ENCODE measurements at places on chromosomes 7 and 10.
A peak's percentile ranks its signal among the peaks of the same experiment; 100 is the strongest.

GRCh38 chr10:71989661-71990454 is 25.7 kb downstream of the CHST3 start:
- DNase-seq: no peak

DNA sequence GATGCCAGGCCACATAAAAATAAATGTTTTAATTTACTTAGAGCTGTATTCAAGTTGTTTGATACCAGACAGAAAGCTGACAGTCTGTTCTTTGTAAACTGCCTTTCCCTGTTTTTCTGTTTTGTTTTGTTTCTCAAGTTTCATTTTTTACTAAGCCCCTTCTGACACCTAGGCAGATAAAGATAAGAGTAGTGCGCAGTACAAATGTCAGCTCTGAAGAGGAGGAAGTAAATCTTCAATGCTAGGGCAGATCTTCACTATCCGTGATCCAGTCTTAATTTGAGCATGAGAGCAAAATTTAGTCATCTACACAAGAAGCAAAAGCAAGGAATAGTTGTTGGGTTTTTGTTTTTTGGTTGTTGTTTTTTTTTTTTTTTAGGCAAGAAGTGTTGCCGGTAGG is 27.3 kb downstream of the MTURN start:
- no peak for DNase-seq

- DNase-seq: peak; percentile 21
Measured at GRCh38 chr10:28939281-28940157, 262.2 kb downstream of the BAMBI start.

DNA sequence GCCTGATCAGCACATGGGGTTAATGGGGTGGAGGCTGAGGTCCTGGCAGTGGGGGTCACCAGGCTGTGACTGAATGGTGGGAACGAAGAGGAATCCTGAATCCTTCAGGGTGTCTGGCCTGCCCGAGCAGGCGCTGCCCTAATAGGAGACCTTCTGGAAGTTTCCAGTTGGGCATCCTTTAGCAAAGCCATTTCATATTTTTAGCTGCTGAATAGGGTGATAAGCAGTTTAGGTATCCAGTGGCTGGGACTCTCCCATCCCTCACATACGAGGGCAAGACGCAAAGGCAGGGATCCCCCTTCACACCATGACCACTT is 159.3 kb downstream of the SH3PXD2A start:
- no peak for DNase-seq

DNA sequence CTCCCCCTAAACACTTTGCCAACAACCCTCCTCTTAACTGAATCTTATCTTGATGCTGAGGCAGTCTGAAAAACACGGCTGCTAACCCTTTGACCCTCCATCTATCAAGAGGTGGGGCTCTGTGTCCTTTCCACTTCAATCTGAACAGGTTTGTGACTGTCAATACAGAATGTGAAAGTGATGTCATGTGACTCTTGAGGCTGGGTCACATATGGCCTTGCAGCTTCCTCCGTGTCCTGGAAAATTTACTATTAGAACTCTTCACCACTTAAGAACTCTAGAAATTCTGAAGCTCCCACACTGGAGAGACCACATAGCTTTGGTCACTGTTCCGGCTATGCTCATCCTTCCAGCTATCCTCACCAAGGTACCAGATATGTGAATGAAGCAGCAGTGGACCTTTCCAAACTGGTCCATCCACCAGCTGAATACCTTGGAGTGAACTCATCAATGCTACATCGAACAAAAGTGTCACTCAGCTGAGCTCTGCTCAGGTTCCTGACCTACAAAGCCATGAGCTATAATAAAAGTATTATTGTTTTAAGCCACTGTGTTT is 30.7 kb upstream of the ASAH2 start:
- DNase-seq: no peak

DNA sequence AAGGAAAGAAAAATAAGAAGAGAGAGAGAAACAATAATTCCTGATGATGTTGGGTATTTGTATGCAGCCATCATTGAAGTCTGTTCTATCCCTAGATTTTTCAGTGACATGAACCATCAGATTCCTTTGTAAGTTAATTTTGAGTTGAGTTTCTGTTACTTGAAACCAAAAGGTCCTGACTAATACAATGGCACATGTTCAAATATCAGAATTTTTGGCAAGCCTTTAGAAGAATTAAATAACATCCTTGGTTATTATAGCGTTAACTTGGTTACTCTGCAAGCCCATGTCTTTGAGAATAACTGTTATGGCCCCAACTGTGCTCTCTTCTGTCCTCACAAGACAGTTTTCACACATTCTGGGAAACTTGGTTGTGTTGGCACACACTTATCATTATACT is 66.5 kb downstream of the SYPL1 start:
- DNase-seq: no peak

DNA sequence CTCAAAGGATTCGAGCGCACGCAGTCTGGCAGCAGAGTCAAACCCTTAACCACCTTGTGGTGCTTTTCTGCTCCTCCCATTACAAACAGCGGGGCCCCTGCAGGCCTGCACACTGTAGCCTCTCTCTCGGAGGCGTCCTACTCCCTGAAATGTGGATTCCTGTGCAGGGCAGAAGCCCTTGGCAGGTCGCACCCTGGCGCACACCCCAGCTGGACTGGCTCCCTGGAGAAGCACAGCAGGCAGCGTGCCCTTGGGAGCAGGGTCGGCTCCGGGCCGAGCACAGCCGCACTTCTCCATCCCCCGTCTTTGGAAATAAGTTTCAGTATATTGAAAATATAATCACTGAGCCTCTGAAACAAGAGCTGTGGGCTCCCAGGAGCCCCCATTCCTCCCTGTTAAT is 144.1 kb downstream of the C10orf105 start:
- DNase-seq: no peak

DNA sequence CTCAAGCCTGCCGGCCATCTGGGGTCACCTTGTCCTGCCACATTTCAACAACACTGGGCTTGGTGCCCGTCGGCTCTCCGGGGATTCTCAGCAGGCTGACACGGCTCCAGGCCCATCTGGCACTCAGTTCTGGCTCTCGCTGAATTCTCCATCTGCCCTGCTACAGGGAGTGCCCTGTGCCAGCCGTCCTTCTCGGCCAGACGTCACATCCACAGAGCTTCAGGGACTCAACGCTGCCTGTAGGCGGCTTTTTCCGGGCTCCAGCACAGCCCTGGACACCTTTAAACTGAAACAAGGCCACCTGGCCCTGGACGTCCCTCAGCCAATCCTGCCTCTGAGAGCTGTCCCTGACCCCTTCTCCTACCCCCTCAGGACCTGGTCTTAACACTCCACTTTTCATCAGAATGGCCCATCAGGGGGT is 43.0 kb downstream of the TMEM130 start:
- DNase-seq: peak; percentile 56

- DNase-seq: no peak
Measured at GRCh38 chr7:113125728-113126127, 7.4 kb upstream of the SMIM30 start.

- no peak for DNase-seq
Measured at GRCh38 chr10:113160641-113161040, 210.6 kb downstream of the TCF7L2 start.

DNA sequence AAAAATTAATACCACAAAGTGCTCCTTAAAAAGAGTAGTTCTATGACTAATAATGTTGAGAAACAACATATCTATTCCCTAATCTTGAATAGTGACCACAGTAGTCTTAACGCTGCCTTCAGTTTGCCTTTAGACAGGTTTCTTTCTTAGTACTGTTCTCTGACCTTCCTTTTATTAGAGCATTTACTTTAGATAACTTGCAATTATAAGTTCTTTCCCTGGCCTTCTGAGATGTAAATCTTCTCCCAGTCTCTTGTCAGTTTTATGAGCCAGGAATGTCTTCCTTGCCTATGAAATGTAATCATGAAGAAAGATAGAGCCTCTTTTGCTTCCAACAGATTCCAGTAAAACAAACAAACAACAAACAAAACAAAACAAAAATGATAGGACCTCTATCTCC is 1119.8 kb upstream of the LRRTM3 start:
- no peak for DNase-seq

GRCh38 chr7:144001543-144001942 is 1.4 kb downstream of the OR6B1 start:
- DNase-seq: no peak

DNA sequence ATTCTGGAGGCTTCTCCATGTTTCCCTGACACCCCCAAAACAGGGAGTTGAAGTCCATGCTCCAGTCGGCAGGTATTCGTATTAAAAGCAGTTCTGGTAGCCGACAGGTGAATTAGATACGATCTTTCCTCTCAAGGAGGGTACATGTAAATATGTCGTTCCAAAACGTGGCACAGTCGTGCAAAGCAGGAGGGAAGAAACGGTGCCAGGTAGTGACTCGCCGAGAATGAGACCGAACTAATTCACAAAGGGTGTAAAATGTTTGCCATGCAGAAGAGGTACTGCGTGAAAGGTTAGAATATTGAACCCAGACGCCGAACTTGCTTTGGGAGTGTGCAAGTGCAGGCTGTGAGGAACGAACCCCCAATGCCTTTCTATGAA is 483 bp downstream of the EDRF1 start:
- no peak for DNase-seq

DNA sequence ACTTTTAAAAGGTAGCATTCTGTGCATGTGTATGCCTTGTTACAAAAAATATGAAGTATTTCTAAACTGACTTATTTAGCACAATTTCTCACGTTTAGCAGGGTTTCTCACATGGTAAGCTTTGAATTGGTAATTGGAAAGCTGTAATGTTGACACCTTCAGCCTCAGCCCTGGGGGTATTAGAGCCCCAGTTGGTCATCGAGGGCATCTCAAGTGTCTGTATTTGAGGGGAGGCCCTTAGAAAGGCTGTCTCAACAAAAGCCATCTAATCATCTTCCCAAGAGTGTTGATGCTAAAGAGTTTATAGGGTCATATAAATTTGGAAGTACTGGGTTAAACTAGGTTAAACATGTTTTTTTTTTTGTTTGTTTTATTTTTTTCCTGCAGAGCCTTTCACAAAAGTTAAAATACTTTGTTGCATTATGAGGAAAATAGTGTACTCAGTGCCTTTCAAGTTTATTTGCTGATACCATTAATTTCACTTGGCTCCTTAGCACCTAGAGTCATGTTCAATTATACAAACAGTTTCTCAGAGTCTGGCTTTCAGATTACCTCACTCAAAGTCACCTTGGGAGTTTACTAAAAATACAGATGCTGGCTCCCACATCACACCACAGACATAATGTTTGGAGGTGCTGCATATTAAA is 134.0 kb downstream of the CD36 start:
- no peak for DNase-seq

- no peak for DNase-seq
Measured at GRCh38 chr10:126564326-126564888, 106.1 kb downstream of the C10orf90 start.

GRCh38 chr7:32941181-32941580 is 16.1 kb upstream of the FKBP9 start:
- no peak for DNase-seq

DNA sequence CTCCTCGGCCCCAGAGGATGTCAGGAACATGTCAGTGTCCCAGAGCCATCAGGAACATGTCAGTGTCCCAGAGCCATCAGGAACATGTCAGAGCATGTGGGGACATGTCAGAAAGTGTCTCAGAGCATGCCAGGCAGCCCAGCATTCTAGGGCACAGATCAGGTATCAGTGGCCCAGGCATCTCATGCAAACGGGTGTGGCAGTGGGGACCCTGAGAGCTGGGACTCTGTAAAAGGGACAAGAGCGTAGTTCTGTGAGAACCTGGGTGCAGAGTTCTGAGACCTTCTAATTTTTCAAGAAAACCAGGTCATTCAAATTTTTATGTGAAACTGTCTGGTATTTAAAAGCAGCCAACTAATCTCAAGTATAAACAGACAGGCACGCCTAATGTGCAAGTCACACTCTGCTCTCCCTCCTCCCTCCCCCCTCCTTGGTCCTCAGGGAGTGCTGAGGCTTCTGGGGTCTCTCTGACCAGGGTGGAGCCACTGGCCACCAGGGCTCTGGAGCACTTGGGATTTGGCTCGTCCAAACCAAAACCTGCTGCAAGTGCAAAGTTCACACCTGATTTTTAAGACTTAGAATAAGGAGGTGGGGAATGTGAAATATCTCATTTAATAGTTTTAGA is 64.6 kb downstream of the ALOX5 start:
- DNase-seq: no peak

GRCh38 chr7:102286237-102287110 is at the start of gene SH2B2:
TSS of gene SH2B2 (plus strand) at chr7:102286868. CDS start at chr7:102300551, 13,683 bp downstream.
- peak; percentile 61 for DNase-seq

GRCh38 chr10:3972460-3973301 is 187.7 kb upstream of the KLF6 start:
- DNase-seq: no peak

DNA sequence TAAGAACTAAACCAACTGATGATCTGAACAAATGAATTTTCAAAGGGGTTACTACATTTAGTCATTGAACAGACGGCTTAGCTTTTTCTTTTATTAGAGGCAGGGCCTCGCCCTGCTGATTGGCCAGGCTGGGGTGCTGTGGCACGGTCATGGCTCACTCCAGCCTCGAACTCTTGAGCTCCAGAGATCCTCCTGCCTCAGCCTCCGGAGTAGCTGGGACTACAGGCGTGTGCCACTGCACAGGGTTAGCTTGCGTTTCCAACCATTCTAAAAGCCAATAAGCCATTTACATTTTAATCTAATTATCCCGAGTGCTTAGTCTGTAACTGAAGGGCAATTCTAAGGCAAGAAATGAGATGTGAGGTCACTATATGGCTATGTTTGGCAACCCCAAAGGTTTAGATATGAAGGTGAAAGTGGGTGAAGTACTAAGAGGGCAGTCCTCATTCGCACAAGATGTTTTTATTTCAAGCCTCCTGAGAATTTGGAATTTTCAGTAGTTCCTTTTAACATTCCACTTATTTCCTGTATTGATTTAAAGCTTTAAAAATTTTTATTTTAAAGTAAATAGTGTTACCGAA is 1.6 kb upstream of the CDK13 start:
- no peak for DNase-seq

- no peak for DNase-seq
Measured at GRCh38 chr7:112830769-112831168, 40.6 kb upstream of the TMEM168 start.

DNA sequence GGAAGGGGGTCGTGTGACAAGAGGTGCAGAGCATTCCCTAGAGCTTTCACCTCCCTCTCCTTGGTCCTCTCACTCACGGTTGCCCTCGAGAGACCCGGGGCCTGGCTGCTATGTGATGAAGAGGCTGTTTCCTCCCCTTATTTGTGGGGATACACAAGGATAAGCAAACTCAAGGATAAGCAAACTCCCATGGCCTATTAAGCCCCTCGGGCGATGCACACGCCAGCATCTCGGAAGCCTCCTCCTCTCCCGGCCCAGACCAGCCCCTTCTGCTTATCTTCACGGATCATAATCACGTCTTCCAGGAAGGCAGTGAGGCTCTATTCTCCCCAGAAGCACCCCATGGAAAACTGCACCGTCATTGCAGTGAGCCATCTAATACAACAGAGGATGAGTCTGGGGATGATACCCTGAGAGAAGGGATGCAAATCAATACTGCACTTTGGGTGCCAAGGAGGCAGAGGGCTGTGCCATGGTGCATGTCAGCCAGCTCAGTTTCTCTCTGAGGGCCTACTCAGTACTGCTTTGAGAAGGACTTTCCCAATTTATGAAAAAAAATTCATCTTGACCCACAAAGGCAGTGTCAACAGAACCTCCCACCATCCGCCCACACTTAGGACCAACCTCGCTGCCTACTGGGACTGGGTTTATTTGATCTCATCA is 22.2 kb downstream of the TMEM273 start:
- no peak for DNase-seq

- DNase-seq: no peak
Measured at GRCh38 chr10:94105226-94105625, 111.5 kb downstream of the PLCE1 start.
